ENCODE measurements at places on chromosomes 4 and X. TPM values are rescaled to one million over a fixed set of nuclear protein-coding genes. Genes with fewer than 3 reads are reported as not detected.

Gene TEX13C
- not detected for total RNA-seq

Gene NDP
- 0.22 TPM for total RNA-seq

Gene BRS3
- not detected for total RNA-seq

Gene GUCY1A1
- 19.1 TPM for total RNA-seq

Gene NEIL3
- not detected for total RNA-seq

Gene DMRTC1B
- 1.7 TPM for total RNA-seq

Gene MAEA
- 85.3 TPM for total RNA-seq

DNA sequence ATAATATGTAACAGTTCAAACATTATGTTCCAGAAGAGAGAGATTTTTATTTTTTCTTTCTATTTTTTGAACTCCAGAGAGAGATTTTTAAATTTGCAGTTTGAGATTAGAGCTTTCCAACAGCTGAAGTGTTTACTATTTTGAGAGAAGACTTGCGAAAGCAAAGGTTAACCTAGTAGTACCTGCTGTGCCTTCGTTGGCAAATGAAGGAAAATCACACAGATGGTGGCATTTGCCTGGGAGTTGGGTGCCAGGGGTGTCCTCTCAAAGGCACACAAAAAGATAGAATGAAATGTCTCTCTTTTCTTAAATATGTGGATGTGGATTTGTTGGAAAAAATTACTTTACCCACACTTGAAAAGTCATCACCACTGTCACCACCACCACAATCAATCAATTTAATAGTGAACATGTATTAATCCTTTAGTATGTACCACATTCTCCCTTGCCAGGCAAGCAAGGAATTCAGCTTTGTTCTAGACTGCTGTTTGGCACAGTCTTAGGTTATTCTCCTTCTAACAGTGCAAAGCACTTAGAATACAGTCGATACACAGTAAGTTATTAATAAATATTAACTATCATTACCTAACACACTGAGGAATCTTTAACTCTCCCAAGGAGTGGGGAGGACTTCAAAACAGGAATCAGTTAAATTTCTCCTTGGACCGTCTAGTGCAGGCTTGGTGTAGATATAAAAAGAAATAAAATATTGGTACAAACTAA lies 838.2 kb upstream of the FTHL17 start:
- no peaks in the 10 kb centered on the region for H3K36me3 ChIP-seq
- no peak overlapping the region for H3K27ac ChIP-seq
- H3K27me3 ChIP-seq = no peaks in the 10 kb centered on the region
- no peak for DNase-seq

GRCh38 chr4:2624782-2625530 lies 88.5 kb downstream of the FAM193A start:
- H3K4me1 ChIP-seq = peaks cover 1% of the 10 kb centered on the region
- H3K27me3 ChIP-seq = no peaks in the 10 kb centered on the region
- no peak for DNase-seq
- H3K36me3 ChIP-seq = peaks cover 10% of the 10 kb centered on the region
- no peak overlapping the region for H3K4me3 ChIP-seq

GRCh38 chrX:9566150-9566621 lies 101.3 kb downstream of the TBL1X start:
- peaks cover 18% of the 10 kb centered on the region for H3K4me1 ChIP-seq
- H3K27ac ChIP-seq = peak overlapping the region; percentile 24
- DNase-seq = peak; percentile 70
- no peak overlapping the region for H3K4me3 ChIP-seq

- no peaks in the 10 kb centered on the region for H3K4me1 ChIP-seq
- no peak overlapping the region for H3K4me3 ChIP-seq
- H3K27me3 ChIP-seq = no peaks in the 10 kb centered on the region
- H3K27ac ChIP-seq = no peak overlapping the region
- peaks cover 11% of the 10 kb centered on the region for H3K36me3 ChIP-seq
Measured at GRCh38 chr4:67635331-67635730, 65.6 kb downstream of the UBA6 start.

GRCh38 chr4:1199556-1200331 lies 27.4 kb upstream of the SPON2 start:
- H3K27me3 ChIP-seq = no peaks in the 10 kb centered on the region
- H3K4me1 ChIP-seq = no peaks in the 10 kb centered on the region
- H3K36me3 ChIP-seq = no peaks in the 10 kb centered on the region
- no peak for DNase-seq

DNA sequence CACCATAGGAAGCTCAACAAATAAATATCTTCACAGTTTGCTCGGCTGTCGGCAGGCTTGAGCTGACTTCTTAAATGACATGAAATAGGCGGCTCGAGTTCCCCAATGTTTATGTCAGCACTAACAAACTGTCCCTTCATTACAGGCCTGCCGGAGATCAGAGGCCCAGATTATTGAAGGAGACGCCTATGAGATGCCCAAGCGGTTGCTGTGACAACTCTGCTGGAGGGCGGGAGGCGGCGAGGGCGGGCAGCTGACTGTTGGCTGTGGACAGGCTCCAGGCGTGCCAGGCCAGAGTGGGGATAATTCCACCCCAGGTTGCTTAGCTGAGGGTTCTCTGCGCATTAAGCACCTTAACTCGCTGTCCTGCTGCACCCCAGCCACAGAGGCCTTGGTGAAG lies 39.2 kb upstream of the MSX1 start:
- no peaks in the 10 kb centered on the region for H3K27me3 ChIP-seq
- DNase-seq = no peak
- no peak overlapping the region for H3K27ac ChIP-seq

- H3K27ac ChIP-seq = no peak overlapping the region
- no peaks in the 10 kb centered on the region for H3K27me3 ChIP-seq
- no peak overlapping the region for H3K4me3 ChIP-seq
- H3K4me1 ChIP-seq = peaks cover 15% of the 10 kb centered on the region
Measured at GRCh38 chr4:184420881-184421416, 53.4 kb downstream of the IRF2 start.

DNA sequence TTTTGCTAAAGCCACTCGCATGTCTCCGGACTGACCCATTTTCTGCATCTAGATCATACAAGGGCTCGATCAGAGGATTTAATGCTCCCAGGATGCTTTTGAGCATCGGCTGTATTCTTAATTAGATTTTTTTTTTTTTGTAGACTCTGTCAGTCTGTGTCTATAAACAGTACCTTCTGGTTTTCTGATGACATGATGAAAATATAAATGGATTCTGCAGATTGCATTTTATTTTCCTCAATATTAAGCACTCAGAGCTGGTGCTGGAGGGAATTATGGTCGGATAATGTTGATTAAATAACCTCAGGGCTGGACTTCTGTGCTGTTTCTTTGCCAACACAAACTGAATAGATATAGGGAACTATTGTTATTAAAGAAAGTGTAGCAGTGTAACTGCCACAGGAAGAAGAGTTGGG lies 57.1 kb upstream of the LIMCH1 start:
- no peak for DNase-seq
- no peak overlapping the region for H3K4me3 ChIP-seq
- H3K27ac ChIP-seq = no peak overlapping the region
- peaks cover 11% of the 10 kb centered on the region for H3K4me1 ChIP-seq
- no peaks in the 10 kb centered on the region for H3K36me3 ChIP-seq
- no peaks in the 10 kb centered on the region for H3K27me3 ChIP-seq

GRCh38 chr4:116055857-116056827 lies 942.7 kb upstream of the NDST4 start:
- no peaks in the 10 kb centered on the region for H3K36me3 ChIP-seq
- H3K27me3 ChIP-seq = no peaks in the 10 kb centered on the region
- H3K4me3 ChIP-seq = no peak overlapping the region
- no peak overlapping the region for H3K27ac ChIP-seq
- DNase-seq = no peak

GRCh38 chrX:17409566-17410290 lies 34.7 kb downstream of the NHS start:
- no peaks in the 10 kb centered on the region for H3K4me1 ChIP-seq
- no peaks in the 10 kb centered on the region for H3K27me3 ChIP-seq
- DNase-seq = no peak
- no peak overlapping the region for H3K27ac ChIP-seq
- no peaks in the 10 kb centered on the region for H3K36me3 ChIP-seq

DNA sequence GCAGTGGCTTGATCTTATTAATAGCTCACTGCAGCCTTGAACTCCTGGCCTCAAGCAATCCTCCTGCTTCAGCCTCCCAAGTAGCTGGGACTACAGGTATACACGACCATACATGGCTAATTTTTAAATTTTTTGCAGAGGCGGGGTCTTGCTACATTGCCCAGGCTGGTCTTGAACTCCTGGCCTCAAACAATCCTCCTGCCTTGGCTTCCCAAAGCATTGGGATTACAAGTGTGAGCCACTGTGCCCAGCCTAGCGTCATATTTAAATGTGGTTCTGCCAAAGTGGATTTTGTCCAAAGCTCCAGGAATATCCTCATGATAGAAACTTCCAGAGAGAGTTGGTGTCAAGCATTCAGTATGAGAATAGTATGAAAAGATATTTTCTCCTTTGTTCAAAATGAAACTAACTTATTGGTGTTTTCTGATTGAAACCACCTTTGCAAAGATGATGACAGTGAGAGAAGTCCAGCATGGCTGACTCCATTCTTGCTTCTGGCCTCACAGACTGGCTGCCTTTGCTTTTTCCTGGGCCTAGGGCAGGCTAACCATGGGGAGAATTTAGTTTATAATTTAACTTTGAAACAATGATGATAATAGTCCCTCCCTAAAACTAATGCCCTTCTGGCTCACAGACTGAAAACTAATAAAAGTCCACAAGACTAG lies 129.0 kb downstream of the C4orf51 start:
- DNase-seq = no peak
- peaks cover 8% of the 10 kb centered on the region for H3K4me1 ChIP-seq
- H3K4me3 ChIP-seq = no peak overlapping the region
- no peak overlapping the region for H3K27ac ChIP-seq
- no peaks in the 10 kb centered on the region for H3K27me3 ChIP-seq
- H3K36me3 ChIP-seq = no peaks in the 10 kb centered on the region

Data from thyroid gland (tissue), 4 donors.